Astrocyte of the spinal cord (primary cell): ENCODE measurements at places on chromosomes 1 and 21.
A peak's percentile ranks its signal among the peaks of the same experiment; 100 is the strongest.

GRCh38 chr1:101190441-101190840 is 46.4 kb upstream of the S1PR1 start:
- DNase-seq: peak; percentile 25

DNA sequence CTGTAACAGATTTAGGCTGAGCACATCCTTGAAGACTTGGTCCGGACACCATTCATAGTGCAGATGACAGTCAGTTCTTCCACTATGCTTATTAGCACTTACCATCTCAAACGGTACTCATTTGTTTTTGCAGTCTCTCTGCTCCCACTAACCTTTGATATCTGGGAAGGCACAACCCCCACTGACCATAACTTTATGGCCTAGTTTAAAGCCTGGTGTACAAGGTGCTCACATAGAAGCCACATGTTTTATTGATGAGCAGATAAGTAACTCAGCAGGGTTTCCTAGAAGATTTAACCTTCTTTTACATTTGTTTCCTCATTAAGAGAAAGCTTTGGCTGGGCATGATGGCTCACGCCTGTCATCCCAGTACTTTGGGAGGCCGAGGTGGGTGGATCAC is 119.3 kb upstream of the MAGI3 start:
- DNase-seq: no peak

DNA sequence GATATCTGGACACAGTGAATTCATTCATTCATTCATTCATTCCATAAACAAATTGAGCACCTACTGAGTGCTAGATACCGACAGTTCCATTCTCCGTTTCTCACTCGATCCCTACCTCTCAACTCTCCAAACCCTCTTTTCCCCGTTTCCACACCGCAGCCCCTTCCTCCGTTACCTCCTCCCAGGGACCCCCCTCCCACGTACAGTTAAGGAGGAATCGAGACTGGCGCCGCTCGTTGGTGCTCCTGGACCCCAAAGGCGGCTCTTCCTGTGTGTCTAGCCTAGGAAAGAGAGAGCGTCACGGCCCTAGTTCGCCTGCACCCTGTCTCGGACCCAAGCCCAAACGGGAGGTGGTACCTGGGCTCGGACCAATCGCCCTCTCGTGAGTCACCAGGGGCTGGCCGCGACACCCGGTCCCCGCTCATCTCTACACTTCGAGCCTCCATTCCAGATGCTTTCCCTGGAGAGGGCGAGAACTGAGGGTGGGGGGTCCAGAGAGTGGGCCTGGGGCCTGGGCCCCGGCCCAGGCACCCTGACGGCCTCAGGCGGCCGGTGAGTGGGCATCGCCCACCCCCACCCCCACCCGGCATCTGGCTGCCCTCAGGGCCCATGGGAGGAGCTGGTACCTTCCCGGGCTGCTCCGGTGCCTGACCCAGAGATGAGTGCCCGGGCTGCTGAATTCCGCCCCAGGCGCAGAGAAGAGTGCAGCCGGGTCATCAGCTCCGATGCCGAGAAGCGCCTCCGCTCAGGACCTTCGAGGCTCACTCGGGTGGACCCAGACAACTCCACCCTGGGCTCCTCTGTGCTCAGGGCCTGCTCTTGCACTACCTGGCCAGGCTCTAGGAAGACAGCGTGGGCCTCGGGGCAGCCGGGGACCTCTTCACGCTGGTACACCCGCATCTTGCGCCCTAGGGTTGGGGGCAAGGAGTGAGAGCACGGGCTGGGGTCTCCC is 4.9 kb downstream of the ARHGEF19 start:
- no peak for DNase-seq

GRCh38 chr1:34739613-34740012 is 15.2 kb upstream of the GJB5 start:
- no peak for DNase-seq

GRCh38 chr1:160437432-160438316 is 37.3 kb downstream of the VANGL2 start:
- DNase-seq: no peak

DNA sequence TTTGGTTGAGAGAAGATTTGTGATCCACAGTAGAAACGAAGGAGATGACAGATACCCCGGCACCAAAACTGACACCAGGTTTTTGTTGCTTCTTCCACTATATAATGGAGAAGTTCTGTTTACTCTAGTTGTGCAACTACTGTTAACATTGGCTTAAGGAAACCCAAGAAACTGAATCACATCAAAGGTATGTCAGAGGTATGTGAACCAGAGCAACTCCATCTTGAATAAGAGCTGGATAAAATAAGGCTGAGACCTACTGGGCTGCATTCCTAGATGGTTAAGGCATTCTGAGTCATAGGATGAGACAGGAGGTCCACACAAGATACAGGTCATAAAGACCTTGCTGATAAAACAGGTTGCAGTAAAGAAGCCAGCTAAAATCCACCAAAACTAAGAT is 173.7 kb upstream of the CAMK1G start:
- DNase-seq: peak; percentile 77

DNA sequence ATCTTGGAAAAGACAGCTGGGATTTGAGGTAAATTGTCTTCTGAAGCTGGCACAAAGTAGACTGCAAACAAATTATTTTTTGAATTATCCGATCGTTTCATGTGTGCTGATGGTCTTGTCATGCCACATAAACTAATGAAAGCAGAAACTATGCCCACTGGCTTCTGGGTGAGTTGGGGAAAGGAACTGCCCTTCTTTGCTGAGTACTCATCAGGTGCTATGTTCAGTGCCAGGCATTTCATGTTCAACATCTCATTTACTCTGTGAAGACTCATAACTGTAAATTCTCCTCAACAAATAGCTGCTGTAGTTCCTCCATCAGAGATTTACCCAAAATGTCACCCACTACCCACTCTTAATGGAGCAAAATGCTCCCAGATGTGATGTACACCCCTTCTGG is 1.2 kb downstream of the TRIT1 start:
- DNase-seq: no peak

DNA sequence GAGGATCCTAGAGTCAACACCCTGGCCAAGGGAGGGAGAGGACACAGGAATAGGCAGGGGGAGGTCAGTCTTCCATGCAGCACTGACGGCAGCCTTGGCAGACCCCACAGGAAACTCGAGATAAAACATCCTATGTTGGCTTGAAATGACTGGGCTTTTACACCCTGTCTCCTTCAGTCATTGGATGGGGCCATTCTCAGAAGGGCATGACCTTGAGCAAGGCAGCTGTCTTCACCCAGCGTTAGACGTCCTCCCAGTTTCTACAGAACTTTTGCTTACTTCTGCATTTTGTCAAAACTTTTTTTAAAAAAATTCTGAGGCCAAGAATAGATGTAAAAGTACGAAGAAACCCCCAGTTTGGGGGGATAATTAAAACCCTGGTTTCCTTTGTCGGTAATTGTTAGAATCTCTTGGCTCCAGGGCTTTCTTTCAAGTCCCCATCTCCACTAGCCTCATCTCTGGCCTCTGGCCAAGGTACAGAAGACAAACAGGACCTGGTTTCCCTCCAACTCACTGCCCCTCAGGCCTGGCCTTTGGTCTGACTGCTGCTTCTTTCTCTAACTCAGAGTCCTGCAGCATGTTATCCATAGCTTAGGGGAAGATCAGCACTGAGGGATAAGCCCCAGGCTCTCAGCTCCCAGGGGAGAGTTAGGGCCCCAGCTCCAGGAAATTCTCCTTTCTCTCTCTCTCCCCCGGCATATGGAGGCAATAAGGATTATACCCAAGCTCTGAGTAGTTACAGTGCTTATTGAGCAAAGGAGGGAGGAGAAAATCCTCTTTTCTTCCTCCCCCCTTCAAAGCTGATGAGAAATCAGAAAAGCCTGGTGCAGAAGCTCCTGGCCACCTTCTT is 51.6 kb upstream of the KCND3 start:
- DNase-seq: no peak

GRCh38 chr1:81702079-81702715 is 98.5 kb upstream of the ADGRL2 start:
- DNase-seq: no peak

DNA sequence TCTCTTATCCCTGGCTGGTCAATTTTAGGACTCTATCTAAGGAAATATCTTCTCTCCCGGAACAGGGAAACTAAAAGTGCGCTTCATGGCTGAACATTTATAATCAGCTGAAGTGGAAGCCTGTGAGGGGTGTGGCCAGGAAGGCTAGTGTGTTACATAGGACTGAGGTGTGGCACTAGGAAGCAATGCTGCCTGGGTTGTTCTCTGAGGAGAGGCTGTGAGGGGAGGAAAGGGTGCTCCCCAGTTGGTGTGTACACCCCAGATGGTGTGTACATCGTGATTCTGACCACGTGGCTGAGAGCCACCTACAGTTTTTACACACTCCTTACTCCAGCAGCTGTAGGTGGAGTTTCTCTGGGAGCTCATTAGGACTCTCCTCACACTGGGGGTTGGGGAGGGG is 16.3 kb downstream of the NTPCR start:
- DNase-seq: no peak

- no peak for DNase-seq
Observed at GRCh38 chr1:67919274-67920072, 86.2 kb upstream of the GNG12 start.

DNA sequence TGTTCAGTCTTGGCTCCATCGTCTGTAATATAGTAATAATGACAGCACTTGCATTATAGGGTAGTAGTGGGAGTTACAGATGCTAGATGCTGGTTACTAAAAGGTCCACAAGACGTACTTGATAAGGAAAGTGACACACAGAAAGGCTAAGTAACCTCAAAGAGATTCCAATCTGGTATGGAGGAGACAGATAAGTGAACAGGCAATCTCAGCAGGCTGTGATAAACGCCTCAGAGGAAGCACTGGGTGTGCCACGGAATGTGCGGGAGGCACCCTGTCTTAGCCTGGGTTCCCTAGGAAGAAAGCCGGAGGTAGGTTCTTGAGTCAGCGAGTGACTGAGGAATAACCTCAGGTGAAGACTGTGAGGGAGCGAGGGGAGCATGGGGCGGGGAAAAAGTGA is 4.6 kb upstream of the CTPS1 start:
- DNase-seq: no peak

- DNase-seq: no peak
Observed at GRCh38 chr1:56573311-56573710, 6.1 kb downstream of the PLPP3 start.

- DNase-seq: no peak
Observed at GRCh38 chr1:26142159-26142558, 16.7 kb upstream of the FAM110D start.

DNA sequence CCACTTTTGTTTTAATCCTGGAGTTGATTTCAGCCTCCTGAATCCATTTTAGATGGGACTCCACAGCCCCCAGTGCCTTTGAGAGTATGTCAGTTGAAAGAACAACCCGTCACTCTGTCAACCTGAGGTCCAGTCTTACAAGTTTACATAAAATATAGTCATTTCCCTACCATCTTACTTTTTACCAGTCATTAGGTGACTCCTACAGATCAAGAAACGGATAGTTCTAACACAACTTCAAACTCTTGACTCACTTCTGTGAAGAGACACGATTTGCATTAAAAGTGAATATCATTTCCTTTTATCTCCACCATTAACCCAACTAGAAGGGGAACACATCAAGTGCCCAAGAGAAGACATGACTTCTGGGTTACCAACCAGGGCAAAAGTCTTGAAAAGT is 147.1 kb downstream of the NTPCR start:
- no peak for DNase-seq

DNA sequence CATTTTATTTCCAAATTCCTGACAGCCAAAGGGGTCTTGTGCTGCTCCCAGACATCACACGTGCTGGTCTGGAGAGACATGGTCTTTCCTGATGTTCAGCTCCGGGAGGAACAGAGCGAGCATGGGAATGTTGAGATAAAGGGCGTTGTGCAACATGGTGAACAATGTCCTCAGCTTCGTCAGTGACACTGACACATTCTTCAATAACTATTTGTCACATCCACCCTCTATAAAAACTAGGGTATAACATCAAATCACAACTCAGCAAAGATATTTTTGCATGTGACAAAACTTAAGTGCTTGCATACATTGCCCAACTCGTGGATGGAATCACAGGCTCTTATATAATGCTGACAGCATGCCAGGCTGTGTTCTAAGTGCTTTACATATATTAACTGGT is 42.4 kb upstream of the GRHL3 start:
- no peak for DNase-seq

DNA sequence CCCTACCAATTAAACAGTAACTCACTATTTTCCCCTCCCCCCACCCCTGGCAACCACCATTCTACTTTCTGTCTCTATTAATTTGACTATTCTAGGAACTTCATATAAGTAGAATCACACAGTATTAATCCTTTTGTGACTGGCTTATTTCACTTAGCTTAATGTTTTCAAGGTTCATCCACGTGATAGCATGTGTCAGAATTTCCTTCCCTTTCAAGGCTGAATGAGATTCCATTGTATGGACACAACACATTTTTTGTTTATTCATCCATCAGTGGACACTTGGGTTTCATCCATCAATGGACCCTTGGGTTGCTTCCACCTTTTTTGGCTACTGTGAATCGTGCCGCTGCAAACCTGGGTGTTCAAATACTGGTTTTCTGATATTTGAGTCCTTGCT is 41.7 kb downstream of the EIF2D start:
- DNase-seq: no peak

- no peak for DNase-seq
Observed at GRCh38 chr1:240797050-240797449, 185.1 kb upstream of the GREM2 start.

DNA sequence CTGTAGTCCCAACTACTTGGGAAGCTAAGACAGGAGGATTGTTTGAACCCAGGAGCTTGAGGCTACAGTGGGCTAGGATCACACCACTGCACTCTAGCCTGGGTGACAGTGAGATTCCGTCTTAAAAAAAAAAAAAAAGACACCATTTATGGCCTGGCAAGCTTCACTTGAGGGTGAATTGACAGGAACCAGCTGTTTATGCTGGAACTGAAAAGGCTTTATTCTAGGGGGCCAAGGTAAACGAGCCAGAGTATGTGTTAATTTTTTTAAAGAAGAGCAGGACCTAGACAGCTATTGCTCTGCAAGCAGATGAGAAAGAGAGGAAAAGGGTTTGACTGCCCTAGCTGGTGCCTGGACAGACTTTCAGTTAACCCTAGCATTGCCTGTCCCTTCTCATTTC is 37.0 kb downstream of the S100A6 start:
- no peak for DNase-seq

- DNase-seq: peak; percentile 58
Observed at GRCh38 chr21:16532840-16533239, 803.1 kb downstream of the USP25 start.

DNA sequence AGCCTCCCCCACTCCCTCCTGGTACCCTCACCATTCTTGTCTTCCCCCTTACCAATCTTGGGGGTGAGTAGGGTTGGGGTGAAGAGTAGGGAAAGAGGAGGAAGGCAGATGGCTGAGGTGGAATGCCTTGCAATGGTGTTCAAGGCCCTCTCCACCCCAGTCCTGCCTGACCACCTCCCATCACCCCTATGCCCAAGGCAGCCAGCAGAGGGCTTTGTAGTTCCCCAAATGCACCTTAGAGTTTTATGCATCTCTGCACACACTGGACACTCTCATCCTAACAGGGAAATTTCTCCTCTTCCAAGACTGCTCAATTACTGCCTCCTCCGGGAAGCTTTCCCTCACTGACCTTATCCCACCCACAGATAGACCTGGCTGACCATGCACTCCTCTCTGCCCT is 15.4 kb downstream of the KIF17 start:
- peak; percentile 18 for DNase-seq

DNA sequence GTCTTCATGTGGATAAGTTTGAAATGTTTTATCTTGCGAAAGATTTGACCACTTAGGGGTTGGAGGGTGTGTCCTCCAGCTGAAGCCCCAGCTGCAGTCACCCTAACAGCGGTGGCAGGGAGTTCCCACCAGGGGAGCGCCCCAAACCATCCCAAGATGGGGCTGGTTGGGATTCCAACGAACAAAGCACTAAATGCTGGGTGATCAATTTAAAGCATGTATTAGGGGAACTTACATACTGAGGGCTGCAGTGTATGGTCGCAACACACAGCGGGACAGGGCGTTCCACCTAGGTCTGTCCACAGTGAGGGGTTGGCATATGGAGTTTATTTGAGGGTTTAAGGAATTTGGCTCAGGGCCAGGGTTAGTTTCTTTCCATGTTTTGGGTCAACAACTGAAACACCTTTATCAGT is 26.3 kb downstream of the SLC37A1 start:
- DNase-seq: no peak
